ENCODE measurements at places on chromosomes 2 and 18.
A peak's percentile ranks its signal among the peaks of the same experiment; 100 is the strongest.

- DNase-seq: no peak
These were observed 181.4 kb downstream of the BARD1 start for GRCh38 chr2:214628091-214628490.

DNA sequence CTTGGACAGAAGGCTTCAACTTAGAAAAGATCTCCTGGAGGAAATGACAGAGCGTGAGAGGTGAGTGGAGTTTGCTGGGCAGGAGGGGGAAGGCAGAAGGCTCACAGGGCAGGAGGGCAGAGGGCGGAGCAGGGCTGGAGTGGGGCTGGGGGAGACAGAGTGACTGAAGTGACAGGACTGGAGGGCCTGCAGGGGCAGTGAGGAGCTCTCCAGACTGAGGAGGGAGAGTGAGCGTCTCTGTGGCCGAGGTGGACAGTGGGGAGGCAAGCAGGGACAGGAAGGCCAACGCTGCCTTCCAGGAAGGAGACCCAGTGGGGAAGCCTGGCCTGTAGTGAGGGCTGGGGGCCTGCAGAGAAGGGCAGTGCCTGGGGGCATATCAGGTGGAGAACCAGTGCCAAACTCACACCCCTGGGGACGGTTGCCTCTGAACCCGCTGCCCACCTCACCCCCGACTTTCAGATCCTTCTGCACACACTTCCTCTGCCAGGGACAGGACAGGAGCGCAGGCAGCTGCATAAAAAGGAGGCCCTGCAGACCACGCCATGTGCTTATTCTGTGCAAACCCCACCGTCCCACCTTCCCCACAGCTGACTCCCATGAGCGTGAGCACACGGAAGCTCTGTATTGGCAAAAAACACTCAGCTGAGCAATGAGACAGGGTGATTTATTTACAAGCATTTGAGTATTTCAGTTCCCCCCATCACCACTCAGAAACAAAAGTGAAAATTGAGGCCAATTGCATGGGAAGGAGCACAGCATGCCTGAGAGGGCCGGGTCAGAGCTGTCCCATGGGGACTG, 244.3 kb downstream of the FAM210A start:
- no peak for DNase-seq

DNA sequence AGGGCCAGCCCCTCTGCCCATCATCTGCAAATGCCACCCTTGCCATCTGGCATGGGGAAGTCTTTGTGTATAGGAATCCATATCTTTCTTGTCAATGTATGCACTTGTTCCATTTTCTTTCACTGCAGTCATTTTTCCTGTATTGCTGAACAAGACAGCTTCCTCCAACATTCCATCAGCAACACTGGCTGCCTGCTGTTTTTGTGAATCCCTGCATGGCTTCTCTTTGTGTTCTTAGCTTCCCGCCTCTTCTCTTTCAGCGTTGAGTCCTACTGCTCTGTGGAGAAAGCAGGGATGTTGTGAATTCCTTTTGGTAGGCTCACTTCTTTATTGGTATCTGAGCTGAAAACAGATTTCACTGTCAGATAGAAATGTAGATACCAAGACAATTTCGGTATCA, 150.0 kb downstream of the LPIN1 start:
- DNase-seq: no peak

DNA sequence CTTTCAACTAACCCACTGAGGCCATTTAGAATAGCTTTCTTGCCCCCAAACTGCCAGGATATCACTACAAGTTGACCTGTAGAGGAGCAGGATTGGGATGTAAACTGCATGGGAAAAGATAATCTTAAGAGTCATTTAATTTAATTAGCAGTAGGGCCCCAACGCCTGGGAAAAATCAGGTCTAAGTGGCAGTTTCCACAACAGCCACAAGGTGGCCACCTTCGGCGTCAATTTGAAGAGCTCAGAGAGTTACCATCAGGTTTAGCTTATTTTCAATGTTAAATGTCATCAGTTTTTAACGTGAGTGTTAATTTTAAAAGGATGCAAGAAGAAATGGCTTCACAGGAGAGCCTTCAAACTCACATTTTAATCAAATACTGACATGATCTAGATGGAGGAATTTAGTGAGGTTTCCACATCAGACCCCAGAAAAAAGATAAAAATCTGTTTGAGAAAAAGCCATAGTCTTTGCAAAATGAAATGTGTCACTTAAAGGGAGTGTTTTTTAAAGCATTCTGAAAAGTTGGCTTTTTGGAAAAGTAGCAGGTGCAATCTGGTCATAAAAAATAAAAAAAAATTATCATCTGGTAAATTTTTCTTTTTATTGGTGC, 77.3 kb upstream of the UPP2 start:
- peak; percentile 74 for DNase-seq

GRCh38 chr2:196987649-196988364, 61.3 kb upstream of the PGAP1 start:
- no peak for DNase-seq

GRCh38 chr18:57775937-57776336, 27.2 kb downstream of the ATP8B1 start:
- no peak for DNase-seq

DNA sequence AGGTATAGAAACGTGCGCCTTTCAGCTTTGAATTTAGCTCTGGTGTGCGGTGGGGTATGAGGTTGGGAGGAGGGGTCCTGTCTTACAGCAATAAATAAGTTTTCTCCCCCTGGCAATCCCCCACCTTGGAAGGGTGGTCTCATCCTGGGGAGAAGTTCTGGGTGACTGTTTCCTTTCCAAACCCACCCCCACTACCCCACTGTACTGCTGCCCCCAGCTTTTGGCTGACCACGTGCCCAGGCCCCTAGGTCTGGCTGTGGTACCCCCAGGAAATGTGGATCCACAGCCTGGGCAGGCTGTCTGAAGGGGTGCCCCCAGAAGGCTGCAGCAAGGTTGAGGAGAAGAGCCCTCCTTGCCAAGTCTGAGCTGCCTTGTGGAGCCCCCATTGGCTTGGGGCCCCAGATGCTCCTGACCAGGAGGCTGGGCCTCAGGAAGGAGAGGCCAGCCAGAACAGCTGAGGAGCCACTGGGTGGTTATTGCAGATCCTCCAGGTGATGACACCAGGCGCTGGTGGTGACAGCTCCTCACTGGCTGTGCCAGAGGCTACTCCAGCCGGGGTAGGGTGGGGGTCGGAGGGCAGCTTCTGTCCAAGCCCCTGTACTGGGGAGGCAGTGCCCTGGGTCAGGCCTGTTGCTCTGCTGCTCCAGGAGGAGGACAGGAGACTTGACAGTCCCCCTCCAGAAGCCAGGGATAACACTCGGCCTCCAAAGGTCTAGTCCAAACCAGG, 24.2 kb downstream of the CCT7 start:
- no peak for DNase-seq

GRCh38 chr2:215764441-215765048, 248.8 kb downstream of the MREG start:
- no peak for DNase-seq

- no peak for DNase-seq
These were observed 33.9 kb downstream of the LAMA3 start for GRCh38 chr18:23723121-23723520.

- DNase-seq: no peak
These were observed 53.6 kb upstream of the TMEM17 start for GRCh38 chr2:62559582-62559981.

Data from glutamatergic neuron (in vitro differentiated cells).